ENCODE measurements at places on chromosomes 3 and 15. TPM values are rescaled to one million over a fixed set of nuclear protein-coding genes. Genes with fewer than 3 reads are reported as not detected.

GRCh38 chr3:128734523-128735189 lies 8.7 kb downstream of the RAB7A start:
- DNase-seq: no peak

GRCh38 chr3:179156775-179157174 lies 8.6 kb downstream of the PIK3CA start:
- DNase-seq: no peak

DNA sequence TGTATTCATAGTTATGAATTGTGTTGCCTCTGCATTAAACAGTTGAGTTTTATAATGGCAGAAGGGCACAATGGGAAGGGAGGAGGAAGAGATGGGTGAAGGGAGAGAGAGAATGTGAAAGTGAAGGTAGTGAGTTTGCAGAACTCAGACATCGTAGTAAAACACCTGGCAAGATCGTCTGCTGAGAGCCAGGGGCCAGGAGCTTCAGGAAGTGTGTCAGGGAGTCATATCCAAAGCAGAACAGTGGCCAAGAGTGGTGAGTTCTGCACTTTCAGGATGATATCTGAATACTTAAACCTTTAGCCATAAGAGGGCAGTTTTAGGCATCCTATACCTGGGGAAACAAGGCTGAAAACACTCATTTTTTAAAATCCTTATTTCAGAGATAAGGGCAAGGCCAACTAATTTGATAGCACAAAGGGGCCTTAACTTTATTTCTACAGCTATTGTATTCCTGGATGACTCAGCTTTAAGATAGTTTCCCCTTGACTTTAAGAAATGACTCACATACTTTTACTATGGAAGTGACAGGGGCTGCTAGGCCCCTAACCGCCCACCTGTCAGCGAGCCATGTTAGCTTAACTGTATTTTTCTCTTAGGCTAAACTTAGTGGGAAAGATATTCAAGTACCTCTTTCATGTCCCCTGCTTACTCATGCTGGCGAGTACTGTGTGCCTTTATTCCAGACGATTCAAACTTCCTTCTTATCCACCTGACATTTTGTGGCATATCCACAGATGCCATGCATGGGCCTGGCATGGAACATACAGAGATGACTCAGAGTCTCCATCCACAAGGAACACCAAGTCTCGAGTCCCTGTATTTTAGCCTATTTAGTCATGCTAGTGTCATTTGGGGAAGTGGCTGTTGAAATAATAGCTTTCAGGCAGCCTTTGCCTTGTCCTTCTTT lies 53.9 kb downstream of the RLBP1 start:
- no peak for DNase-seq

DNA sequence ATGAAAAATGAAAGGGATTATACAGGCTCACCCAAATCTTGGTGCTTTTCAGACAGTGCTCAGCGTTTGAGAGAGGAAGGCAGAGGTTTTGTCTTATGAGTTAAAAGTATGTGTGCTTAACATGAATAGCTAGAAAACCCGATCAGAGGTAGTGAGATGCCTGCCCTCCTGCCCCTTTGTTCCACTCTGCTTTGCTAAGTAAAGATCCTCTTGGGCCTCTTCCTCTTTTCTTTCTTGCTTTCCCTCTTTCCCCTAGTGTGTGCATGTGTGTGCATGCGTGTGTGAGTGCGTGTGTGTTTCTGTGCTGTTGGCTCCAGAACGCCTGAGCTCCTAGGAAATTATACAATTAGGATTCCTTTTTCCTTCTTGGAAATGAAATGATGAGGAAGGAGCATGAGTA lies 261.3 kb upstream of the NR2E3 start:
- DNase-seq: no peak

DNA sequence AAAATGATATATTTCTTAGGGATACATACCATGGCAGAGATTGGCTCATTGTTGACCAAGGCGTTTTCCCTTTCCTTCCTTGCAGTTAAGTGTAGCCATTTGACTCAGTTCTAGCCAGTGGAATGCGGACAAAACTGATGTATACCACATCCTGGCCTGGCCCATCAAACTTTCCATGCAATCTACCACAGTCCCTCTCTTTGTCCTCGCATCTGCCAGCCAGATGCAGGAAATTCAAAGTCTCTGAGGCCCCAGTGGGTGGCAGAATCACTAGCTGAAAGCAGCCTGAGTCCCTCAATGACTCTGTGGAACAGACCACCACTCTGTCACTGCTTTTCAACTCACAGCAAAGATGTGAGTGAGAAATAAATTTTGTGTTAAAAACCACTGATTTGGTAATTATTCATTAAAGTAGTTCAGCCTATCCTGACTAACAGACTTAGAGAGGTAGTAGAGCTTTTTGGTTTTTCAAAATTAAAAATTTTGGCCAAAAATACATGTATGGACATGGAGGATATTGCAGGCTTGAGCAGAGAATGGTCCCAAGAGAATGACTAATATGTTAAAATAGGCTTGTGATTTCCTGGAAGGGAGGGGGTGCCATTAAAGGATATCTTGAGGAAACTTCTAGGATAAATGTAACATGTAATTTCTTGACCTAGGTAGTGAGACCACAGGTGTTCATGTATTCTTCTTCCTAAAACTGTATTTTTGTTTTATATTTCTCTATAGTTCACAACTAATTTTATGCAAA lies 10.9 kb downstream of the LRRFIP2 start:
- no peak for DNase-seq

DNA sequence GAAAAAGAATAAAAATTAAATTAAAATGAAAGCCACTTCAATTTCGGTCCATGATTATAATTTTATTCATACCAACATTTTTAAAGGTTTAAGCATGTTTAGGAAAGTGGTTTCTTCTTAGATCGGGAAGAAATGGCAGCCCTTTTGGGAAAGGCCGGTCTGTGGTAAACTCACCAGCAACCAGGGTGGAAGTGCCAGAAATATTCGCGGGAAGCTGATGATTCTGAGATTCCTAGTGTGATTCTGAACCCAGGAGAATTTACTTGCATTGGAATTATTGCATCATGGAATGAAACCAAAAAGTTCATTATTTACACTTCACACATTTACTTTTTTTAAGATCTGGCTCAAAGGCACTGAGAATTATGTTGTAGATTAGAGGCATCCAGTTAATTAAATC lies 97.2 kb upstream of the CCNL1 start:
- no peak for DNase-seq

- DNase-seq: no peak
Measured at GRCh38 chr15:55834331-55834730, 91.4 kb upstream of the PRTG start.

DNA sequence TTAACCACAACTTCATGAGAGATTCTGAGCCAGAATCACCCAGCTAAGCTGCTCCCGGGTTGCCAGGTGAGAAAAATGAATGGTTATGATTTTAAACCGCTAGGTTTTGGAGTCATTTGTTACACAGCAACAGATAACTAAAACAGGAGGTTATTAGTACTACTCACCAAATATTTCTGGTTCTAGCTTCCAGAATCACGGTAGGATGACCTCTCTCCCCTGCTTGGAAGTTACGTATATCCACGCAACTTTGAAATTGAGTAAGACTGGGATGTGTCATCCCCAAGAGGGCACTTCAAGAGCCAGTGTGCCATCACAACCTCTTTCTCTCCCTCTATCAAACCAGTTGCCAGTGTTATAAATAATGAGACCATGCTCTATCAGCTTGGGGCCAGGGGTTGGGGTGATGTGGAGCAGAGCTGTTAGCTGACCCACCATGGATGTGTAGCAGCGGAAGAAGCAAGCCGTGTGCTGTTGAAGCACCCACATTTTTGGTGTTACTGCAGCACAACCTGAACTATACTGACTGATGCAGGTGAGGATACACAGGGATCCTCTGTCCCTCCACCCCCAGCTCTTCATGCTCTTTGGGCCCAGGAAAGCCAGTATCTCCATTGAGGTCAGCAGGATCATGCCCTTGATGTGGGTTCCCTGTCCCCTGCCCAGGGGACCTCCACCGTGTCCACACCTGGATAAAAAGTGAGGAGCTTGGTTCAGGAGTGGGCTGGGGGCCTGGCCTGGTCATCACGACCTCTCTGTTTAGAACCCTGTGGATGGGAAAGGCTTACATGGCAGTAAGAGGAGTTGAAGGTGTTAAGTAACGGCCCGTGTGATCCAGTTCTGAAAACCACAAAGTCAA lies 19.4 kb upstream of the ALDH1A3 start:
- DNase-seq: no peak

GRCh38 chr3:30775040-30775439 lies 119.4 kb downstream of the GADL1 start:
- DNase-seq: peak; percentile 25

- DNase-seq: no peak
Measured at GRCh38 chr3:161014843-161015749, 90.1 kb downstream of the B3GALNT1 start.

DNA sequence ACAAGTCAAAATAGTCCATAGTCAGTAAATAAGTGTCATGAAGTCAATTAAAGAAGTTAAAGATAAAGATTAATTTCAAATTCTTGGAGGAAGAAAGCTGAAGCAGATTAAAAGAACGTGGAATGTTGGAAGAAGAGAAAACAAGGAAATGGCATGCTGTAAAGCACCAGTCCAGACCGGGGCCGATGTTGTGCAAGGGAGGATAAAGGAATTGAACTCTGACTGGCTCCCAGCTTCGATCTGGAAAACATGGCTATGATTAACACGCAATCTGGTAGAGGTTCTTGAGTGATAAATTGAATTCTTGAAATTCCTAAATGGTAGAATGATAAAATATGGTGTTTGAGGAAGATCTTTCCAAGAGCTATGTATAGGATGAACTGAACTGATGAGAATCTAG lies 194.4 kb downstream of the MEIS2 start:
- no peak for DNase-seq

DNA sequence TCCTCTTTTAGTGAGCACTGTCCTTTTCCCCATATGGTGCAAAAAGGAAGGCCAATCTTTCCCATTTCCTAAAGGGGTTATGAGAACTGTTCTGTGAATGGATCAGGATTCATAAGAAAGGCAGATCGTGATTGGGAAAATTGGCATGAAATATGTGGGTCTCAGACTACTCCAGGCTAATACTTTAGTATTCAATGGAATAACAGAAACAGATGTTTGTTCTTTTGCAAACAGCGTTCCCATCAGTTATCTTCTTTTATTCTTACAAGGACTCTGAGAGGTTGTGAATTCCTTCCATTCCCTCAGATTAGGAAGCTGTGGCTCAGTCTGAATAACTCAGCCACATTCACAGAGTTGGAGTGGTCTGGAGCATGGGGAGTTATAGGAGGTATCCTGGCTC lies 51.3 kb upstream of the MTMR10 start:
- DNase-seq: no peak

- DNase-seq: no peak
Measured at GRCh38 chr3:102712896-102713295, 278.1 kb downstream of the ZPLD1 start.

- DNase-seq: no peak
Measured at GRCh38 chr3:172154768-172155664, 115.6 kb downstream of the FNDC3B start.

- no peak for DNase-seq
Measured at GRCh38 chr15:96699871-96700401, 369.4 kb downstream of the NR2F2 start.

DNA sequence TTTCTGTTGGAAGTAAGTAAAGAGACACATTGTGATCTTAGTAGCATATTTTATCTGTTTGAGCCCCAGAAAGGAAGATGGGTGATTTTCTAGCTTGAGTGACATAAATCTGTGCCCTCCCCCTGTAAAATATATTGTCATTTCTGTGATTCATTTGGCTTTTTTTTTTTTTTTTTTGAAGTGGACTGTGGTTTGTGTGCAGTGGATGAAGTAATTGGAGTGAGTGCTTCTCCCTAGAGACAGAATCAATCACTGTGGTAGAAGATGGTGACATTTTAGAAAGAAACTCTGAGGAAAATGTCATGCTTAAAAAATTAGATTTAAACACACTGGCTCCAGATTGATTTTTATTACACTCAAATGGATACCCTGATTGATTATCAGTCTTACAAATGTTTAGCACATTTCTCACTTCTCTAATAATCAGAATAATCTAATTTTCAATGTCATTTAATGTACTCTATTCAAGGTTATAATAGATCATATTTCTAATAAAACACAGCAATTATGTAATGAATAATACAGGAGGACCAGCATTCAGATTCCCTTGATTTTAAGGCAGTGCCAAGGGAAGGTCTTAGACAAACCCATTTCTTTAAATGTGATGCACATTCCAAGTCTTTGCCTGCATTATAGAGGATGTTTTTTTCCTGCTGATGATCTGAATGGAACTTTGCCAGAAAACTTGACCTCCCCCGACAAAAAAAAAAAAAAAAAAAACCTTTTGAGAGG lies 116.6 kb downstream of the TOP2B start:
- no peak for DNase-seq

DNA sequence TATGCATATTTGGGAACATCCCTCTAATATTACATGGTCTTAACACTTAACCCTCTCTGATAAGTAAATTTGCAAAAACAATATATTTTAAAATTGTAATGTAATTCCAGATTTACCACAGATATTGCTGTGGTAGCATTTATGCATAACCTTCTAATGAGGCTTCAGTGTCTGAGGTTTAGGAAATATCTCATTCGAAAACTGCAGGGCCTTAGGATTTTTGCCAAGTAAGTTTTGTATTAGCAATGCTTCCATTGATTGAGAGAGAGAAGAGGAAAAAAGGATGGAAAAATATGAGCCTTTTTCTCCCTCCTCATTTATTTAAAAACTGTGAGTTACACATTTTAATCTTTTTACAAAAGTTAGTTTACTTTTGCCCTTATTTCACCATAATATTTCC lies 294.6 kb downstream of the EPHA3 start:
- DNase-seq: no peak

GRCh38 chr3:155232605-155233004 lies 60.9 kb downstream of the STRIT1 start:
- no peak for DNase-seq

The GOLGA6B gene
- polyA plus RNA-seq: not detected

The SEMA5B gene
- polyA plus RNA-seq: 24.5 TPM

The SYNPR gene
- not detected for polyA plus RNA-seq

The CAMK1 gene
- polyA plus RNA-seq: 20.8 TPM

The LINGO1 gene
- polyA plus RNA-seq: 13.2 TPM

The LRRK1 gene
- 2.3 TPM for polyA plus RNA-seq

The NKTR gene
- polyA plus RNA-seq: 105 TPM

The MLF1 gene
- 64.8 TPM for polyA plus RNA-seq

The TMC3 gene
- polyA plus RNA-seq: 0.14 TPM

The SENP8 gene
- polyA plus RNA-seq: 7.1 TPM

The SNRPN gene
- 235 TPM for polyA plus RNA-seq

The HYAL1 gene
- 5.9 TPM for polyA plus RNA-seq

The APPL1 gene
- 46.9 TPM for polyA plus RNA-seq

The SSUH2 gene
- 4.3 TPM for polyA plus RNA-seq

The NANOGP8 gene
- polyA plus RNA-seq: not detected

Data from left renal pelvis (tissue), 4 donors.